ENCODE measurements at places on chromosomes 1 and 21.

DNA sequence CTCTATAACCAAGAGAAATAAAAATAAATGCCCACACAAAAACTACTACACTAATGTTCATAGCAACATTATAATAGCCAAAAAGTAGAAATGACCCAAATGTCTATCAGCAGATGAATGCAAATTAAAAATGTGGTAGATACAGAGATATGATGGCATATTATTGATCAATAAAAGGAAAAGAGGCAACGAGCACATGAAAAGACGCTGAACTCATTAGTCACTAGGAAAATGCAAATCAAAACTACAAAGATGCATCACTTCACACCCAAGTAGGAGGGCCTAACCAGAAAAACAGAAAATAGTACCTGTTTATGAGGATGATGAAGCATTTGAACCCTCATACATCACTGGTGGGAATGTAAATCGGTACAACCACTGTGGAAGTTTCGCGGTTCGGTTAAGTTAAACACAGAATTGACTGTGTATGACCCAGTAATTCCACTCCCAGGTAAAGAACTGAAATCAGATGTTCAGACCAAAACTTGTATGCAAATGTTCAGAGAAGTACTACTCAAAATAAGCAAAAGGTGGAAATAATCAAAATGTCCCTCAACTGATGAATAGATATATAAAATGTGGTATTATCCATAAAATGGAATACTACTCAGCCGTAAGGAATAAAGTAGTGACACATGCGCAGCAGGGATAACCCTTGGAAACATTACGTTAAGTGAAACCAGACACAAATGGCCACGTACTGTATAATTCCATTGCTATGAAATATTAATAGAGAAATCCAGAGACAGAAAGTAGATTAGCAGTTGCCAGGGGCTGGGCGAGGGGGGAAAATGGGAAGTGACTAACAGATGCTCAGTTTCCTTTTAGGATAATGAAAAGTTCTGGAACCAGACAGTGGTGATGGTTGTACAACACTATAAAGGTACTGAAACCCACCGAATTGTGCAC is 3.1 kb downstream of the USP48 start:
- peak; percentile 26 for DNase-seq

DNA sequence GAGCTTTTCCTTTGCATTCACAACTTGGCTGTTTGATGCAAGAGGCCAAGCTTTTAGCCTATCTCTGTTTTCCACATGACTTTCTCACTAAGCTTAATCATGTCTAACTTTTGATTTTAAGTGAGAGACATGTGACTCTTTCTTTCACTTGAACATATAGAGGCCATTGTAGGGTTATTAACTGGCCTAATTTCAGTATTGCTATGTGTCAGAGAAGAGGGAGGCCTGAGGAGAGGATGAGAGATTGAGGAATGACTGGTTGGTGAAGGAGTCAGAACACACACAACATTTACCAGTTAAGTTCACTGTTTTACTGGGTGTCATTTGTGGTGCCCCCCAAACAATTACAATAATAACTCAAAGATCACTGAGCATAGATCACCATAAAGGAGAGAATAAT is 193.5 kb downstream of the CYYR1 start:
- DNase-seq, result no peak

GRCh38 chr21:42665484-42665883 is 12.1 kb downstream of the PDE9A start:
- DNase-seq, result no peak

DNA sequence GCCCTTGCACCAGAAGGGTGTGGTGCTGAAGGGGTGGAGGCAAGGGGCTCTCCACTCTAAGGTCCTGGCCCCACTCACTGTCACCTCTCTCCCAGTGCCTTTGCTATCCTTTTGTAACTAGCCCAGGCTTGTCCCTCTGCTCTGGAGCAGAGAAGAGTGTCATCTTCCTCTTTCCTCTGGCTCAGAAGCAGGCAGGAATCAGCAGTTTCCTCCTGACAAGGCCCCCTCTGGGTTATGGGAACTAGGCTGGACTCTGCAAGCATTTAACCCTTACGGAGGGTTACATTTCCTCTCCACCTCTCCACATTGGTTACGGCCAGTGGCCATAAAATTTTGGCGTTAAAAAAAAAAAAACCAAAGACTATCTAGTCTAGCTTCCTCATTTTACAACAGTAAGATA is 30.4 kb downstream of the PLXNA2 start:
- DNase-seq, result no peak

- DNase-seq, result no peak
Measured at GRCh38 chr1:22283596-22283995, 140.7 kb upstream of the WNT4 start.

Measured in stimulated activated CD4-positive, alpha-beta T cell treated with anti-CD3 and anti-CD28 coated beads, Interleukin-1b, Interleukin-23, amount 100 ng/mL, for 4 hours (primary cell).